ENCODE measurements at places on chromosomes 2 and 18.

- DNase-seq, result no peak
These were observed 71.4 kb downstream of the OSBPL1A start for GRCh38 chr18:24326211-24326610.

GRCh38 chr2:195834836-195835235 is 177.8 kb downstream of the SLC39A10 start:
- DNase-seq, result no peak

- no peak for DNase-seq
These were observed 36.2 kb downstream of the TNS1 start for GRCh38 chr2:217966423-217967070.

DNA sequence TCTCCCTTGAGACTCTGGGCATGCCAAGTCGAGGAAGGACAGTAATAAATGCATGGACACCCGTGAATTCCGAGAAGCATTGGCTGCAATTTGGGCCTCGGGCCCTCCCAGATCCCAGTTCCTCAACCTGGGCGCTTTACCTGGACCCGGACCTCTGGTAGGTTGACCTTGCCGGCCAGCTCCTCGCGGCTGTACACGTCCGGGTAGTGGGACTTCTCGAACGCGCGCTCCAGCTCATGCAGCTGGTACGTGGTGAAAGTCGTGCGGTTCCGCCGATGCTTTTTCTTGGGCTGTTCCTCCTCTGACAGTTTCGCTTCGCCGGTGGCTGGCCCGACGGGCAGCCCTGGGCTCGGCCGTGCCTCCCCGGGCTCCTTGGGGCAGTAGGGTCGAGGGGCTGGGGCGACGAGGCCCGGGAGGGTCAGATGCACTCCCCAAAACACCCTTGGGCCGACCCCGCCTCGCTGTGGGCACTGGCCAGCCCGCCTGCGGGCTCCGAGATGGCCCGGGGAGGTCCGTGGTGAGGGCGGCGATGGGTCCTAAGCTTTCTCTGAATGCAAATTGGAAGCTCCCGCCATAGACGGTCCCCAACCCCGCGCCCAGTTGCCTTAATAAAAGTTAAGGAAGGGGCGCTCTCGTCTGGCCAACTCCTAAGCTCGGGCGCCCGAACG is 899 bp downstream of the RAX start:
- DNase-seq, result no peak

- DNase-seq, result no peak
These were observed 22.5 kb upstream of the SIGLEC15 start for GRCh38 chr18:45802814-45803492.

- no peak for DNase-seq
These were observed 45.4 kb upstream of the ANKRD62 start for GRCh38 chr18:12048010-12048826.

GRCh38 chr2:234957834-234958135 is 6.0 kb downstream of the SH3BP4 start:
- DNase-seq, result no peak

GRCh38 chr2:101628030-101628392 is 69.5 kb upstream of the MAP4K4 start:
- DNase-seq, result no peak

DNA sequence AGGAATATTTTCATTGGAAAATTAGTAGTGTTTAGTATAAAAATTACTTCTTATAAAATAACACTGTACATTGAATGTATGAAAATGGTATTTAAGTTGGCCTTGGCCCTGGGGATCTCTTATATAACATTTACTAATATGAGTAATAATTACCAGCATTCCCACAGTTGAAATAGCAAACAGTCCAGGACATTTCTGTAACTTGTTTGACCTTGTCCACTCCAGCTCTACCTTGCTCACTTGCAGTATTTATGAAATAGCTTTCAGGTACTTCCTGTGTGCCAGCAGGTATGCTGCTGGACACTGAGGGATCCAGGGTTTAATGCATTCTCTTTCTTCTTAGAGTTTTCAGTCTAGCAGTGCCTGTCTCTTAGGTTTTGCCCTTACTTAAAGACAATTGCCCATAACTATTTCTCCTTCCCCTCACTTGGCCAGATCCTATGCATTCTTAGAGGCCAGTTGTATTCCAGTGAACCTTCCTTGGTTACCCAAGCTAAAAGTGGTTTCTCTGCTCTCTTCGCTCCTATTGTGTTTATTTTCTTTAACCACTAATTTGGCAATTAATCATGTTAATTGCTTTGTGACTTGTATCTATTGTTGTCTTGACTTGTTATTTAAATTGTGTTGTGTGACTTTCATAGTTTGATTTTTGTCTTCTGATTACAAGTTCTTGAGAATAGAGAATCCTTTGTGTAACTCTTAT is 25.9 kb downstream of the BABAM2 start:
- no peak for DNase-seq

DNA sequence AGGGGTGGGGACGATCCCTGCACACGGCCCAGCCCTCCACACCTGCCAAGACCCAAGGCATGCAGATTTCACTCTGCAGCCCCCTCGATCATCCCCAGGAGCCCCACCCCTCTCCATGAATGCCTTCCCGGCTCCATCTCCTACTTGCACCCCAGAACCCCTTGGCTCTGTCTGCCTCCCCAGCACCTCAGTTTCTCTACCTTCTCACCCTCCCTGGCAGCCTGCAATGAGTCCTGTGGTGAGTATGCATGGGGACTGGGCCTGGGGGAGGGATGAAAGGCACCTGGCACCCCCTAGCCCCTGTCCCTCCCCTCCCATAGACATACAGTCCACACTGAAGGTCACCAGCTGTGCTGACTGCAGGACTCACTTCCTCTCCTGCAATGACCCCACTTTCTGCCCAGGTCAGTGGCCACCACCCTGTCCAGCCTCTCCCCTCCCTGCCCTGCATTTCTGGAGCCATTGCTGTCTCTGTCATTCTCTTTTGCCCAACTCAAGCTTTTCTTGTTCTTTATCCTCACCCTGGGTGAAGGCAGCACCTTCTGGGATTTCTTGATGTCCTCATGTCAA is 1.0 kb downstream of the TEX51 start:
- DNase-seq, result no peak

DNA sequence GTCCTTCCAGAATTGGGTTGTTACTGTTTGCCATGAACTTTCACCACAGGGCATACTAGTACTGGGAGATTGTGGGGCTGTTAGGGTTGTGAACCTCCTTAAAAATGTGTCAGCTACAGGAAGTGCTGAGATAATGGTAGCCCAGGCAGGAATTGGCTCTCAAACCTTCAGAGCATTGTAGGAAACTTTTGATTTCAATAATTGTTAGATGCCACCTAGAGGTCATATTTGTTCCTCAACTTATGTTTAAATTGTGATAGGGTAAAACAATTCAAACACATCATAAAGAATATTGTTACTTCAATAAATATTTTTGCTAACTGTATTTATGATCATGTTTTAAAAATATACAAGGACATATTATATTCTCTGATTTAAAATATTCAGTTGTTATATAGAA is 594.6 kb downstream of the ADCYAP1 start:
- no peak for DNase-seq

- no peak for DNase-seq
These were observed 141.8 kb downstream of the HRH4 start for GRCh38 chr18:24602201-24602600.

DNA sequence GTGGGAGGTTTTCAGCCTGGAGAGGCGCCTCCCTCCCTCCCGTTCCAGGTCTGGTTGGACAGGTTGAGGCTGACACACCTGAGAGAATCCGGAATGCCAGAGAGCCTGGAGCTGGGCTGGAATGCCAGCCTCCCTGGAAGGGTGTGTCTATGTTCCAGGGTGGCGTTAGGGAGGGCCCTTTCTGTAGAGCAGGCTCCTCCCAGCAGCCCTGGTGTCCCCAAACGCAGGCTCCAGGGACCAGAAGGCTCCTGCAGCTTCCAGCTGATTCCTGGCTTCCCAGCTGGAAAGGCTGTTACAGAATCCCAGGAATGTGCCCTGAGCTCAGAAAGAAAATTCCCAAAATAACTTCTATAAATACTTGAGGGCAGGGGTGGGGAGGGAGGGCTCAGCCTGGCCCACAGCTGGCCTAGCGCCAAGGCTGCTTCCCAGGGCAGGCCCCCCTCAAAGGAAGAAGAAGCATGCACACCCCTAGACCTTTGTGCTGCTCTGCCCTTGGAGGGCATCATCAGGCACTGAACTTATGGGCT is 85.4 kb downstream of the STPG4 start:
- peak; percentile 46 for DNase-seq

- DNase-seq, result peak; percentile 39
These were observed 174.8 kb downstream of the HDAC4 start for GRCh38 chr2:239225871-239226561.

- DNase-seq, result no peak
These were observed 1.5 kb downstream of the TTC32 start for GRCh38 chr2:19899985-19900930.

DNA sequence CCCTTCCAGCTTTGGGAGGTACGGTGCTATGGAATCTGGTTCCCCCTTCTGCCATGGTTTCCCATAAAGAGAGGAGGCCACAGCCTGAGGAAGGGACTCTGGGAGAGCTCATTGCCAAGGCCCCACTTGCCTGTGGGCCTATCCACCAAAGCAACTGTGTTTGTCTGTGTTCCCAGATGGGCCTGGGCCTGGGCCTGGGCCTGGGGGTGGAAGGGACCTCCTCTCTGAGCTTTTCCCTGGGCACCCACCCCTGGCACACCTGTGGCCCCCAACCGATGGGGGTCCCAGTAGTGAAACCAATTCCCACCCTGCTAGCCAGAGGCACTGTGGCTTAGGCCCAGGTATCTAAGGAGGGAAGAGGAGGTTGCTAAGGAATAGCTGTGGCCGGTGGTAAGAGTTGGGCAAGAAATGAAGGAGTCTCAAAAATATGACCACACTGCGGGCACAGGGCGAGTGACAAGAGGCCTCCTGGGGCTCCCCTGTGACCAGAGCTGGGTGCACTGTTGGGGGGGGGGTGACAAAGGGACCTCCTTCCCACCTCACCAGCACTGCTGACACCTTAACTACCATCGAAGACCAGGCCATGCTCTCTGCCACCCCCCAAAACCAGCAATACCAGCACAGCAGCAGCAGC is 4.9 kb upstream of the DUSP2 start:
- no peak for DNase-seq

DNA sequence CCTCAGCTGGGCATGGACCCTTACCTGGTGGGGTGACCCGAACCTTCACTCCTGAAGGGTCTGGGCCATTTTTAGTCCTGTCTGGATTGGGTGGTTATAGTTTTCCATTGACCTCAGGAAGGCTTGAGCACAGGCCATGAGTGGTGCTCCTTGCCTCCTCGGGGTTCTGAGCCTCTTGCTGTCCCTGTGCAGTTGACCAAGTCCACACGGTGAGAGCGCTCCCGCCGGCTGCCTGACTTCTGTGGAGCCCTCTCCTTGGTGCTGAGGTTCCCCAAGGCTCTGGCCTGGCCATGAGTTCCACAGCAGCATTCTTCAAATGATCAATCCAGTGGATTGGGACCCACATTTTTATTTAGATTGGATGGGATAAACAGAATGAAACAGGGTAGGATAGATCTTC is 159.5 kb downstream of the SEPTIN10 start:
- DNase-seq, result no peak

DNA sequence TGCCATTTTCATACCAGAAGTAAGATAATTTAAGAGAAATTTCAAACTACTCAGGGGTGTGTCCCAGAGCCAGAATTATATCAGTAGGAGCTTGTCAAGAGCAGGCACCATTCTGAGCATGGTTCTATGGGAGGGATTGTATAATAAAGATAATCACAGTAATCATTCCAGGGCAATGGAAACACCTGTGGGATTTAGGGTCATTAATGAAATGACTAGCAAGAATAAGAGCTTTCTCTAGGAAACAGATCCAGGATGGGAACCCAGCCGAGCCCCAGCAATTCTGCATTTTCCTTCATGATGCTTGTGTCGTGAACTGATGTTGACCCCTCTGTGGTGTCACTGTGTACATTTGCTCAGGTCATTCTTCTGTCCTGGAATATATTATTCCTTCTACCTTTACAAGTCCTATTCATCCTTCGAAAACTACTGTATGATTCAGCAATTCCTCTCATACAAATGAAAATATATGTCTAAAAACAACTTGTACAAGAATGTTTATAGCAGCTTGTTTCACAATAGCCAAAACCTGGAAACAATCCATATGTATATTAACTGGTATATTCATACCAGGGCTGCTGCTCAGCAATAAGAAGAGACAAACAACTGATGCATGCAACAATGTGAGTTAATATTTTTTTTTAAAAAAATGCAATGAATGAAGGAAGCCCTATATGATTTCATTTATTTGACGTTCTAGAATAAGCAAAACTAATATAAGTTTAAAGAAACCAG is 687.8 kb upstream of the KLHL29 start:
- DNase-seq, result no peak

DNA sequence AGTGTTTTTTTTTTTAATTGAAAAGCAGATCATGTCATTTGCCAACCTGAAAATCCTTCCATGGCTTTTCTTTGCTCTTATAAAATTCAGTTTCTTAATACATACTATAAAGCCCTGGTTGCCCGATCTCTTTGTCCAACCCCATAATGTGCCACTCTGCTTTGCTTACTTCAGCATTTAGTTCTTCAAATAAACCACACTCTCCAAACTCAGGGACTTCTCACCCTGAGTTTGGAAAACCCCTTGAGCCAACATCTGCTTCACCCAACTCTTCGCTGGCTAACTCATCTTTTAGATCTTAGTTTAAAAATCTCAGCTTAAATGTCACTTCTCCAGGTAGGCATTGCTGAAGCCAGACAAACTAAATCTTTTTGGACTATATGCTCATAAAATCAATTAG is 1.3 kb upstream of the STAT1 start:
- no peak for DNase-seq

DNA sequence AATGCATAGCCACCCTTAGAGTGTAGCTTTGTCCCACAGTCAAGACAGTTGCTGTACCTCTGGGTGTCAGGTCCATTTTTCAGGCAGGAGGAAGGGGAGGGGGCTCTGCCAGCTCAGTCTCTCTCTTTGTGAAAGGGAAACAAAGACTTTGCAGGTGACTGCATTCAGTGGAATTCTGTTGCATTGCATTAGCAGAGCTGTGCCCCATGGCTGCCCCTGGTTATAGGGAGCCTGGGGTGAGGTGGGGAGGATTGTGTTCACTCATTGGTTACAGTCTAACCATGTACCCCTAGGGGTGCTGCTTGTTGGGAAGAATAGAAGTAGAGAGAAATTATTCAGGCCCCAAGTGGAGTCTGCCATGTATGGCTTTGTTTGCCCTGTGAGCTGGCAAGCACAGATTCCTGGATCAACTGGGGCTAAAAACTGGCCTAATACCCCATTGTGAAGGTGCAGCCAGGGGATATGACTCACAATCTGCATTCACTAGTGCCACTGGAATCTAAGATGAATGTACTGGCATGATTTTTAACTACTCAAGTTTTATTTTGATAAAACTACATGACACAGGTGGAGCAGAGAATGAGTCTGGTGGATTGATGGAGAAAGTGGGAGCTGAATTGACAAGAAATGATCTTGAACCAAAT is 118.4 kb downstream of the SH3BP4 start:
- no peak for DNase-seq
